Uterus (tissue), 4 donors: ENCODE measurements at places on chromosomes 1 and 21. TPM values are rescaled to one million over a fixed set of nuclear protein-coding genes. Genes with fewer than 3 reads are reported as not detected.

Gene C1QTNF12
- total RNA-seq: not detected

Gene GPR37L1
- total RNA-seq: 0.09 TPM

Gene RPE65
- total RNA-seq: not detected

Gene PALMD
- total RNA-seq: 40.8 TPM

Gene CFHR5
- not detected for total RNA-seq

Gene PDE9A
- 4.4 TPM for total RNA-seq

Gene PSMG1
- total RNA-seq: 22.6 TPM

Gene PPIE
- total RNA-seq: 20.0 TPM

Gene FGR
- 17.9 TPM for total RNA-seq
